ENCODE measurements at places on chromosomes 3 and 15.

- DNase-seq = no peak
These were observed 33.4 kb upstream of the RSL24D1 start for GRCh38 chr15:55230051-55230670.

DNA sequence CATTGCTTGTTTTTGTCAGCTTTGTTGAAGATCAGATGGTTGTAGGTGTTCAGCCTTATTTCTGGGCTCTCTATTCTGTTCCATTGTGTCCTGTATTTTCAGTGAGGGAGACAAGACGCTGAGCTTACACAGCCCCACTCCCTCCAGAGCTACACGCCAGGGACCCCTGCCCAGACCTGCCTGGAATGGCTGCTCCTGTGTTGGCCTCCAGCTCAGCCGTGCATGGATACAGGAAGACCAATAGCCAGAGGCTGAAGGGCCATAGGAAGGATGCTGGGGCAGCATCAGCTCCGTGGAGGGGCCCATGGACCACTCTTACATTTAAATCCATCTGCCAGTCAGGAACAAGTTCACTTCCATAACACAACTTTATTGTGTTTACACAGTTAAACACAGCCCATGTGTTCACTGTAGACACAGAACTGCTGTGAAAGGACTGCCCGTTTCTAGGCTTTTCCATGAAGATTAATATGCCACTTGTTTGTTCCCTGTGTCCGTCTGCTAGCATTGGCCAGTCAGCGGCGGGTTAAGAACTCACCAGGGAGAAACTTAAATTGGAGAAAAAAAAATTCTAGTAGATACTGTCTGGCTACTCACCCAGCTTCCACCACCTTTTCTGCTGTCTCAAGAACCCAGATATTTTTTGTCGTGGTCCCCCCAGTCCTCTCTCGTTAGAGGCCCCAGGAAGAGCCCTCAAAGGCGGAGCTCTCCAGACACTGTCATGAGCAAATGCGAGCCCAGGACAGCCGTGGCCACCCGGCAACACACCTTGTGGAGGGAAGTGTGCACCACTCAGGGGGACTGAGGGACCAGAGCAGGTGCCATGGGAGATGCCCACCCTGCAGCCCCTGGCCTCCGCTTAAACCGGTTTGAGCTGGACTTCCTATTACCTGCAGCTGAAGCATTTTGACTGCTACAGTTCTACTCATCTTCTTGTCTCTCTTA is 142.3 kb upstream of the MEF2A start:
- DNase-seq = no peak

DNA sequence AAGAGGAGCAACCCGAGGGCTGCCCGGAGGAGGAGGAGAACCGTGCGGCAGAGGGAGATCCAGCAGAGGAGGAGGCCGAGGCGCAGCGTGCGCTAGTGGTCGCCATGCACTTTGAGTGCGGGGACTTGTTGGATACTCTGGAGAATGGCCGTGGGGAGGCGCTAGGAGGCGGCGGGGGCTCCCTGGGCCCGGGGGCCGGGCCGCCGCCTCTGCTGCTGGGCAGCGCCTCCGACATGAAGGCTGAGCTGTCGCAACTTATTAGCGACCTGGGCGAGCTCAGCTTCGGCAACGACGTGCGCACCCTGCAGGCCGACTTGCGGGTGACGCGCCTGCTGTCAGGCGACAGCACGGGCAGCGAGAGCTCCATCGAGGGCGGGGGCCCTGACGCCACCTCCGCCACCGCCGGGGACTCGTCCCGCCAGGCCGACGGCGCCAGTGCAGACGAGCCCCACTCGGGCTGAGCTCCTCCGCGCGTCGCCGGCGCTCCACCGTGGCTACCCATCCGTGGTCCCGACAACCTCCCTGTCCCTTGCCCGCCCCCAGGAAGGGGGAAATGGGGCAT is 2.0 kb downstream of the FAM43A start:
- DNase-seq = no peak

DNA sequence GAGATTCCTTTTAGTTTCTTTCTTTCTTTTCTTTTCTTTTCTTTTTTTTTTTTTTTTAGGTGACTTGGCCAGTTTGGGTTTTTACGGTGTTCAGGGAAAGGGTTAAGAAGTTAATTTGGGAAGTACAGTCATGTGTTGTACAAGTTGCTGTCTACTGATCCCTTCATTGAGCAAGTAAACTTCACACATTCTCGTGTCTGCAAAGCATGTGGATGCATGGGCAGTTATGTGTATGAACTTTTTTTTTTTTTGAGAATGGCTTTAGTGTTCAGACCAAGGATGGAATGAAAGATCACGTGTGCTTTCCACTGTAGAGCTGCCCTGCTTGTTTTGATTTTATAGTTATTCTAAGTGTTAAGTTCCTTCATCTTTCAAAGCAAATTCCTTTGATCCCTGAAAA is 132.3 kb downstream of the PGPEP1L start:
- no peak for DNase-seq
